ENCODE measurements at places on chromosomes 7 and 10.

GRCh38 chr10:18409599-18410397, 241.6 kb downstream of the NSUN6 start:
- DNase-seq = no peak

DNA sequence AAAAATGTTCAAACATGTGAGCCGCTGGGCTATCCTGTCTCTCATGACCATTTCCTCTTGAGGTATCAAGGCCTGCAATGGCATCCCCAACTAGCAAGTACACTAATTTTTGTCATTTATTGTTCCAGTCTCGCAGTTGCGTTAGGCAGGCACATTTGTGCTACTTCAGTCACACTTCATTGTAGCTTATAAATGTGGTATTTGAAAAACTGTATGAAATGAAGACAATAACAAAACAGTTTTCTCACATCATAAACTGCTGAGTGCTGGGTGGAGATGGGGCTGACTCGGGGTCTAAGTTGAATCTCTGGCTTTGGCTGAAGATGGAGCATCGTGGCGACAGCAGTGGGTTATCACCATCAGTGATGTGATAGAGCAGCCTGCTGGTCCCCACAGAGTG, 92.7 kb downstream of the FAM13C start:
- no peak for DNase-seq

DNA sequence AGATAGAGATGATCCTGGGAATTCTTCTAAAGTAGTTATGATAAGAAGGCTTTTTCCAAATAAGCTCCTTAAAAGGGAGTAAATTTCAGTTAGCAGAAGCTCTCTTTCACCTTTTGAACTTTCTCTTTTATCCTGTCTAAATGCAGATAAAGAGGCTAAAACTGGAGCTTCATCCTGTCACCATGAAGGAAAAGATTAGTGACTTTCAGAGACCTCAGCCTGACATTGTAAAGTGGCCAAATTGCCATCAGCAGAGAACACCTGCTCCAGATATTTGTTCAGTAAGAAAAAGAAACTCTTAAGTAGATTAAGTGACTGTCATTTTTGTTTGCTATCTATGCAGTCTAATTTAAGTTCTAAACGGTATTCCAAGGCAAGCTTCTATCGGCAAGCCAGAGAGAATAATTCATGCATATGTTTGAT, 18.3 kb downstream of the VWDE start:
- no peak for DNase-seq

- no peak for DNase-seq
These were observed 34.3 kb downstream of the PYROXD2 start for GRCh38 chr10:98380493-98381339.

GRCh38 chr7:111014079-111014478, 76.8 kb upstream of the LRRN3 start:
- no peak for DNase-seq

- DNase-seq = no peak
These were observed 38.1 kb downstream of the IKZF1 start for GRCh38 chr7:50342616-50343114.

- no peak for DNase-seq
These were observed 286.2 kb downstream of the KCNMA1 start for GRCh38 chr10:77351386-77351785.

GRCh38 chr10:125606414-125607010, 76.5 kb downstream of the TEX36 start:
- DNase-seq = no peak

- no peak for DNase-seq
These were observed 16.3 kb upstream of the SLC29A4 start for GRCh38 chr7:5266191-5267028.
